ENCODE measurements at places on chromosomes 1 and 21.

DNA sequence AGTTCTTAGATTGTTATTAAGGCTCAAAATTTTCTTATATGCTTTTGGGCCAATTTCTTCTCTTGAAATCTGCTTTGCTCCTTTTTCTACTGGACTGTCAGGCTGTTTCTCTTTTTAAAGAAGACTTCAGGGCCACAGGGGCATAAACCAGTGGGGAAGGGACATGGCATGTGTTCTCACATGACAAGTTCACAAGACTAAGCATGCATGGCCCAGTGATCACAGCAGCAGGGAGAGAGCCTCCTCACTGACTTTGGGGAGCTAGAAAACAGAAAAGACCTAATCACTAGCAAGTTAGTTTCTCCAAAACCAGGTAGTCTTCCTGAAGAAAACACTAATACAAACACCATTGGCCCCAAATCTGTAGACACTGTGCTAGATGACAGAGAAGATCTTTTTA, 64.8 kb downstream of the RAB3GAP2 start:
- DNase-seq, result no peak

- DNase-seq, result no peak
Observed at GRCh38 chr1:111879081-111879480, 110.4 kb downstream of the KCND3 start.

GRCh38 chr21:14716761-14717396, 170.8 kb upstream of the SAMSN1 start:
- no peak for DNase-seq

DNA sequence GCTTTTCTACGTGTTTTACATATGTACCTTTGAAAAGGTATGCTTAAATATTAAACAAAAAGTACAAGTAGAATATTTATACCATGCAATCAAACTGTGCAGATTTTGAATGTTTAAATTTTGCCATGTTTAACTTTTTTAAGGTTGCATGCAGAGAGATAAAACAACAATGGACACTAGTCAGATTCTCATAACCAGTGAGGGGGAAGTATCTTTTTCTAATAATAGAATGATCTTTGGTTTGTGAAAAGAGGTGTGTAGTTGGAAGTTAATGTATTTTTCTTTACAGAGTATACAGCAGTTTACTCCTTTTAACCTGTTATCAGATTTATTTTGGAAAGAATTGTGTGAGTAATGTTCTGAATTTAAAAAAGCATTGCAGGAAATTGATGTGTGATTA, 27.1 kb downstream of the POU2F1 start:
- DNase-seq, result no peak

GRCh38 chr21:42453224-42453985, 42.6 kb downstream of the RSPH1 start:
- no peak for DNase-seq

DNA sequence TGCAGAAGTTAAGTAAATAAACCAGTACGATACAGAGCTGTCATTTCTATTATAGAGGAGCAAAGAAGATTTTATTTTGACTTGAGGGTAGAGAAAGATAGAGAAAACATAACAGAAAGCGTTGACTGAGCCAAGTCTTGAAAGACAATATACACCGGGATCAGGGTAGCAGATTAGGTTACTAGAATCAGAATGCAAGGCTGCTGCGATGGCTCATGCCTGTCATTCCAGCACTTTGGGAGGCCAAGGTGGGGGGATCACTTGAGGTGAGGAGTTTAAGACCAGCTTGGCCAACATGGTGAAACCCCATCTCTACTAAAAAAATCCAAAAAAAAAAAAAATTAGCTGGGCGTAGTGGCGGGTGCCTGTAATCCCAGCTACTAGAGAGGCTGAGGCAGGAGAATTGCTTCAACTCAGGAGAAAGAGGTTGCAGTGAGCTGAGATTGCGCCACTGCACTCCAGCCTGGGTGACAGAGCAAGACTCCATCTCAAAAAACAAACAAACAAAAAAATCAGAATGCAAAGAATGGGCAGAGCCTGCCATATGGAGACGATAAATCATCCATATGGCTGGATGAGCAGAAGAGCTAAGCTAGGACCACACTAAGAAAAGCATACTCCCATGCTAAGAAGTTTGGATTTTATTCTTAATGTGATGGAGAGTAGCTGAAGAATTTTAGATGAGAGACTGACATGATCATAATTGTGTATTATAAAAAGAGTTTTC, 9.9 kb upstream of the ABCD3 start:
- DNase-seq, result no peak

- no peak for DNase-seq
Observed at GRCh38 chr1:15249081-15249480, 2.1 kb downstream of the FHAD1 start.

- DNase-seq, result no peak
Observed at GRCh38 chr1:64917328-64917861, 49.0 kb downstream of the JAK1 start.

GRCh38 chr1:205626216-205626615, 5.6 kb downstream of the ELK4 start:
- no peak for DNase-seq

GRCh38 chr1:228004856-228005462, 1.8 kb upstream of the WNT3A start:
- no peak for DNase-seq

DNA sequence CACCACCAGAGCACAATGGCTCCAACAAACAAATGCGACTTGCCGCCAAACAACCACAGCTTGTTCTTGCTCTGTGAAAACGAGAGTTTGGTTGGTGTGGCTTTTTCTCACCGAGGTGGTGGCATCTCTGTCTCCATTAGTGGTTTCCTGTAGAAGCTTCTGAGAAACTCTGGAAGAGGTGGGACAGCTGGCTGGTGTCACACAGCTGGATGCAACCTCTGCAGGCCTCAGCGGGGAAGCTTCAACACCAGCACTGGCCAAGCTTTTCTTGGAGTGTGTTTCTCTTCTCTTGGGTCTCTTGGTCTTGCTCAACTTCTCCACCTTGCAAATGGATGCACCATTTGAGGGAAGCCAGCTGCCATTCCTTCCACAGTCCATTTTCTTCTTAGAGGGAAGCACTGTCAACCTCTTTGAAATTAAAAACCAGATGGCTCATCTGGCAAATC, 124.8 kb downstream of the KCNN3 start:
- DNase-seq, result no peak

DNA sequence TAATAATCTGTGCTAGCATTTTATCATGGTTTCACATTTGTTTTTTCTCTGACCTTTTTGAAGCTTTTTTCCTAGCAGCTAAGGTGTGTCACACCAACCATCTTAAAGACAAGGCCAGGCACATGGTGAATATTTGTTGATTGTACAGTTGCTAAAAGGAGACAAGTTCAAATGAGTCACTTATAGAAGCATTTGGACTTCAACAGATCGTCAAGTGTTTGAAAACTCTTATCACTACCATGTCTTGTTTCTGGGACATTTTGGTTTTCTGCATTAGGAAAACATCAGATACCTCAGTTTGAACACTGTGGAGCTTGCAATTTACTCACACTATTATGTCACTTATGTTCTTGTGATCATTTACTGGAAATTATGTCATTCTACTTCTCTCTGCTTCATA, 407.3 kb downstream of the USP25 start:
- DNase-seq, result no peak

- DNase-seq, result no peak
Observed at GRCh38 chr21:14955936-14956520, 108.8 kb downstream of the NRIP1 start.

- DNase-seq, result no peak
Observed at GRCh38 chr1:78493451-78493850, 2.7 kb downstream of the PTGFR start.

DNA sequence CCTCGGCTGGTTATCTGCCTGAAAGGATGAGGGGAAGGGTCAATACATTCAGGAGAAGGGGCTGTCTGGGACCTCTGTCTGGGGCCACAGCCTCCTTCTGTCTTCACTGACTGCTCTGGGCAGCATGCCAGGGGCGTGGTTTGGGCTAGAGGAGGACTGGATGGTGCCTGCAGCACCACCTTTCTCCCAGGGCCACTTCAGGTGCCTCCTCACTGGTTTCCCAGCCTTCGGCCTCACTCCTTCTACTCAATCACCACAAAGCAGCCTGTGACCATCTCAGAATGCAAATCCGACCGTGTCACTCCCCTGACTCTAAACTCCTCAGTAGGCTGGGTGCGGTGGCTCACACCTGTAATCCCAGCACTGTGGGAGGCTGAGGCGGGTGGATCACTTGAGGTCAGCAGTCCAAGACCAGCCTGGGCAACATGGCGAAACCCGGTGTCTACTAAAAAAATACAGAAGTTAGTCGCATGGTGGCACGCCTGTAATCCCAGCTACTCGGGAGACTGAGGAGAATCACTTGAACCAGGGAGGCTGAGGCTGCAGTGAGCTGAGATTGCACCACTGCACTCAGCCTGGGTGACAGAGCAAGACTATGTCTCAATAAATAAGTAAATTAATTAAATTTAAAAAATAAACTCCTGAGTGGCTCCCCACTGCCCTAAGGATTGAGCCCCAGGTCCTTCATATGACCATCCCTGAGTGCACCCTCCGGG, 50.1 kb upstream of the ECE1 start:
- DNase-seq, result no peak

DNA sequence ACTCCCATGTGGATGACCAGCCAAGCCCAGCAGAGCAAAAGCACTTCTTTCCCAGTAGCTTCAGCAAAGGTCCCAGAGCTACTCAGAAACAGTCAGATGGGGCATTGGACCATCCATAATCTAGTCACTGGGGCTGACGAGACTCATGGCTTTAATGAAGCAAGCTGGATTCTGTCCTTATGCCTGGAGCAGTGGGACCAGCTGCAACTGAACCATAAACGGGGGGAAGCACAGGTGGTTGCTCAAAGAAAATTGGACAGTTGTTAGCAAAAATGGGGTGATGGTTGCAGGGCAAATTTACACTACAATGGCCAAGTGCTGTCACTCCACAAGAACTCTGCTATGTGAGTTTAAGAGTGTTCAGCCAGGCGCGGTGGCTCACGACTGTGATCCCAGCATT, 17.4 kb upstream of the FASLG start:
- DNase-seq, result no peak

GRCh38 chr1:89363196-89363595, 663 bp upstream of the GBP6 start:
- DNase-seq, result no peak

- no peak for DNase-seq
Observed at GRCh38 chr21:27421654-27422053, 454.8 kb upstream of the ADAMTS5 start.

DNA sequence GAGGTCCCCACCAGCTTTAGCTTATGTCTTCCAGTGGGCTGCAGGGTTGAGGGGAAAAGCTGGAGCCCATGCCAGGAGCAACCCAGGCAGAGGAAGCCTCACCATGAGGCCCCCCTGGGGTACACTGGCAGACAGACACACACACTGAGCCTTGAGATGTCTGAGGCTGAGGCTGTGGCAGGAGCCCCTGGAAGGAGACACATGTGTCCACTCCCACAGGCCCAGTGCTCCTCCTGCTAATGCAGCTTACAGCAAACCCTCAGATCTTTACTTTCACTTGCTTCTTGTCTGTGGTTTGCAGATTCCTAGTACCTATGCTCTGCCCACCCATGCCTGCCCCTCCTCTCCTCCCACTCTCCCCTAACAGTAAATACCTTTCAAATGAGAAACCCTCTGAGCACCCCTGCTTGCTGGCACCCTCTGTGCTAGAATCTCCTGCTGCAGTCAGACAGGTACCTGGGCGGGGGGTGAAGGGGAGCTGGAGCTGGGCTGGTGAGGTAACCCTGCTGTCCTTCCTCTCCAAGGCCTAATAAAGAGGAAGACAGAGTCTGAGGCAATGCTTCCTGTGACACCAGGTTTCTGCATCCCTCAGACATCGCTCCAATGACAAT, 63.4 kb upstream of the NEK2 start:
- DNase-seq, result no peak

DNA sequence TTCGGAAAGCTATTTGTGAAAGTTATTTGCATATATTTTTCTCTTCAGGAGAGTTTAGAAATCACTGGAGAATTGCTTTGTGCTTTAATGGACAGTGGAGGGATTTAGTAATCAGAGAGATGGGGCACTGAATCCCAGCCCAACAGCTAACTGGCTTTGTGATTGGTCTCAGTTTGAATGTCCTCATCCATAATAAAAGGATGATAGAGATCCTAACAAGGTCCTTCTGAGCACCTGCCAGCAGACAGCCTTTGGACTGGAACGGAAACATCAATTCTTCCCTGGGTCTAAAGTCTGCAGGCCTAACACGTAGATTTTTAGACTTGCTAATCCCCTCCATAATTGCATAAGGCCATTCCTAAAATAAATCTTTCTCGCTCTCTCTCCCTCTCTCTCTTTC, 112.0 kb upstream of the ADAMTS5 start:
- no peak for DNase-seq

DNA sequence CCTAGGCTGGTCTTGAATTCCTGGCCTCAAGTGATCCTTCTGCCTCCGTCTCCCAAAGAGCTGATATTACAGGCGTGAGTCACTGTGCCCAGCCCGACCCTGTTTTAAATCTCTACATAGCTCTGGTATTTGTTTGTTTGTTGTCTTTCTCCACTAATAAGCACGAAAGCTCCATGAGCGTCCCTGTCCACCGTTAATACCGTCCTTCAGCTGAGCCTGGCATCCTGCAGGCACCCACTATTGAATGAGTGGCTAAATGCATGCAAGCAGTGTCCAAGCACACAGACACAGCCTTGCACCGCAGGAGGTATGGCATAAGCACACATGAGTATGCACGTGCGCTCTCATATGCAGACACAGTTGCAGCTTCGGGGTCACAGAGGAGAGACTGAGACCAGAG, 4.5 kb upstream of the COL16A1 start:
- no peak for DNase-seq

DNA sequence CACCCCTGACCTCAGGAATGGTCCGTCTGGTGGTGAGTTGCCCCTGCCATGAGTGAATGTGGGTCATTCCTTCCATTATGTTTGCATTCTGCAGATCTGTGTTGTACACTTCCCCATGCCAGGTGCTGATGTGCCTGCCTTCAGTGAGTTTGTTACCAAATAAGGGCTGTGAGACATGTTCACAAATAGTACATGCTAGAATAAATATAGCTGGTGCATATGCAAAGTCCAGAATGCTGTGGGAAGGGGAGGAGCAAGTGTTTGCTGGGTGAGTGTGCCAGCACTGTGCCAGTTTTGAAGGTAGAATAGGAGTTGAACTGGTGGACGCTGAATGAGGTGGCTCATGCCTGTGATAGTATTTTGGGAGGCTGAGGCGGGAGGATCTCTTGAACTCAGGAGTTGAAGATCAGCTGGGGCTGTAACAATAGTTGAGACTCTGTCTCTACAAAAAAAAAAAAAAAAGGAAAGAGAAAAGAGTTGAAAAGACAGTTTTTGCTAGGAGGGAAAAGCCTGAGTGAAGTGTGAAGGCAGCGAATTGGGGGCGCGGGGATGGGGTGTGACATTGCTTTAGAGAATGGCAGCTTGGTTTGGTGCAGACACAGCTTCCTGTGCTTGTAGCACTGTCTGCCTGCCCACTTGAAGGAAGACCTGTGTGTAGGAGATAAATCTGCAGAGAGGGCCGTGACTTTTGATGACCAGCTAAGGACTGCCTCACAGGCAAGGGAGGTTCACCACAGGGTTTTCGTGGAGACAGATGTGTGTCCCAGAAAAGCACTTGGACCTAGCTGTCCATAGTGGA, 61.1 kb downstream of the LGR6 start:
- DNase-seq, result no peak
